ENCODE measurements at places on chromosomes 7 and 10.

DNA sequence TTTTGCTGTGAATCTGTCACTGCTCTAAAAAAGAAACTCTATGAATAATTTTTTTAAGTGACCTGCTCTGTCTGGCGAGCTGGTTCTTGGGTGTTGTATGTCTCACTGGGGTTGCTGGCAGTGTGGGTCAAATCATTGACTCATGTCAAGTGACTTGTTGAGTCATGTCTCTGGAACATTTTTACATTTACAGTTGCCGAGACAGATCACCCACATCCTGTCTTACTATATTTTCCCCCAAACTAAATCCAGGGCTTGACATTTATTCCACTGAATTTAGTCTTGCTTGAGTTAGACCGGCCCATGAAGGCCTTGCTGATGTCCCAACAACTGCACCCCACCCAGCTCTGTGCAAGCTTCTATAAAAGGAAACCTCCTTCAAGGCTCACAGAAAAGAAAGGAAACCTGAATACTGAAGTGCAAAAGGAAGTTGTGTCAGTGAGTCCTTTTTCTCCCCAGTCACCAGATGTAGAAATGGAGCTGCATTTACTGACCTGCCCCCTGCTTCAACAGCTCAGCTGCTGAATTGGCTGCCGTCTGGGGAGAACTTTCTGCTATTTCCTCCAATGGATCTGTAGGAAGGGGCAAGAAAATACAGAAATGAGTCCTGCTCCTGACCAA, 290.3 kb downstream of the TNS3 start:
- no peak for DNase-seq

- no peak for DNase-seq
These were observed 56.9 kb downstream of the NEUROG3 start for GRCh38 chr10:69516316-69516715.

- no peak for DNase-seq
These were observed 56.8 kb downstream of the ZNF438 start for GRCh38 chr10:30974773-30975415.

- no peak for DNase-seq
These were observed 5.3 kb downstream of the HOXA11 start for GRCh38 chr7:27179503-27180430.

DNA sequence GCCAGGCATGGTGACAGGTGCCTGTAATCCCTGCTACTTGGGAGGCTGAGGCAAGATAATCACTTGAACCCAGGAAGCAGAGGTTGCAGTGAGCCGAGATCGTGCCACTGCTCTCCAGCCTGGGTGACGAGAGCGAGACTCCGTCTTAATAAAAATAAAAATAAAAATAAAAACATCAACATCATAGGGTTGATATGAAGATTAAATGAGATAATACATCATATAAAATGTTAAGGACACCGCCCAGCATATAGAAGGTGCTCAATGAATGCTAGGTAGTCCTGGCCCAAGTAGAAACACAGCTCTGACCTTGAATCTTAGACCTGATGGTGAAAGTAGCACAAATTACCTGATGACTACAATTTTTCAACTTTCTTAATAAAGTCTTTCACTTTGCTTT, 74.0 kb downstream of the PAX2 start:
- DNase-seq = no peak

DNA sequence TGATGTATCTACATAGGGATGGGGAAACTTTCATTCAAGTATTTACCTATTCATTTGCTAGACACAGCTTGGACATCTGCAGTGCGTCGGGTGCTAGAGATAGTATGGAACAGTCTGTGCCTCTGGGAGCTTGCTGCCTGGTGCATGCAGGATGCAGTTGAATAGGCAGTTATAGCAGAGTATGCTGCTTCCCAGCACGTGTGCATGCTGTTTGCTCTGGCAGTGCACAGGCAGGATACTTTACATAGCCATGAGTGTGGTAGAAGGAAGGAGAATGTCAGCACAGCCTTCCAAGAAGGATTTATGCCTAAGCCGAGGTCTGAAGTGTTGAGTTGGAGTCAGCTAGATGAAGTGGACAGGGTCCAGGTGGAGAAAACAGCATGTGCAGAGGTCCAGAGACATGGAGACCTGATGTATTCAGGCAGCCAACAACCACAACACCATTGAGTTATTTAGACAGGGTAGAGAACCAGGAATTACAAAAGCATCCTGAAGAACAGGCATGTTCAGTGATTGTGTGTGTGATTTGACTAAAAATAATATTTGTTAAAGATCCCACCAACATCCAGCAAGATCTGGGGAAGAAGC, 8.1 kb downstream of the MAP3K8 start:
- no peak for DNase-seq

DNA sequence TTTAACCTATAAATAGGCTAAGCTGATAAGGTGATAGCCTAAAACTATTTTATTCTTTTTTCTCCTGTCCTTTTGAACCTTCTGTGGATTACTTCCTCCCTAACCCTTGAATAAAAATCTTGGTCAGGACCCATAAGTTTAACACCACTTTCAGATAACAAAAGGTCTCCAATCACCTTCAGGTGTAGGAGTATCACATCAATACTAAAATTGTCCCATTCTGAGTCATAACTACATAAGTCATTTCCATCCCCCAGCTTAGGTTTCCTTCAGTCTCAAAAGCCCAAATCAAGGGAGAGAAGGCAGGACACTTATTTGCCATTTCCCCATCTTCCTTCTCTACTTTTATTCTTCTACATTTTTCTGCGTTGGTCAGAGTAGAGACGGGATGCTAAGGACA, 56.9 kb upstream of the WNT16 start:
- DNase-seq = no peak

- no peak for DNase-seq
These were observed 49.1 kb upstream of the MSMB start for GRCh38 chr10:46094931-46095750.

- no peak for DNase-seq
These were observed 1189.4 kb upstream of the AUTS2 start for GRCh38 chr7:68408873-68409272.

DNA sequence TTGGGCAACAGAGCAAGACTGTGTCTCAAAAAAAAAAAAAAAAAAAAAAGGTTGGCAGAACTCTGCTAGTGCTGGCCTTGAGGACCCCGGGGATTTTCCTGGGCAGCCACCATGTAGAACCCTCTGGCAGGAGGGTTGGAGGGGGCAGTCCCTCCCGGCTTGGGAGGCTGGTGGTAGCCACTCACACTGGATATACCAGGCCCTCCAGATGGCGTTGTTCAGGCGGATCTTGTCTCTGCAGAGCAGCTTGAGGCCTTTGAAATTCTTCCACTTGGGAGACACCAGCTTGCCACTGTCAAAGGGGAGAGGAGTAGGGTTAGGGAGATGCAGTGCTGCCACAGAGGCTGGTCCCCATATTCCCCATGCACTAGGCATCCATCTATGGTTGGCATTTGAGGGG, 8.4 kb downstream of the MLXIPL start:
- DNase-seq = no peak

GRCh38 chr10:84293574-84294016, 34.8 kb upstream of the CCSER2 start:
- no peak for DNase-seq

DNA sequence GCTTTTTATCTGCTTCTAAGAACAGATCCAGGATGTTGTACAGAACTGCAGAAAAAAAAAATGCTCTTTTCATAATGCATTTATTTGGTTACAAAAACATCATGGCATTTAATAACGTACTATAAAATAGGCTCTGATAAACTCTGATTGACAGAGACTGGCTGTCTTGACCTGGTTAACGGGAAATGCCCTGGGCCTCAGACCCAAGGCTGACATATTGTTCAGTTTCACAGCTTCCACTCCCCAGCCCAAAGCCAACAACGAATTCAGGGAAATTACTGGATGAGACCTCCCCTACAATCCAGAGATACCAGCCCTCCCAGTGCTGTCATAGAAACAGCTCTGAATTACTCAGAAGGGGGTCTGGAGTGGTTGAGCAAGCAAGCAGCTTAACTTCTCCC, 260.1 kb downstream of the CREB5 start:
- DNase-seq = no peak

GRCh38 chr7:4748231-4748681, 27.2 kb upstream of the AP5Z1 start:
- no peak for DNase-seq

DNA sequence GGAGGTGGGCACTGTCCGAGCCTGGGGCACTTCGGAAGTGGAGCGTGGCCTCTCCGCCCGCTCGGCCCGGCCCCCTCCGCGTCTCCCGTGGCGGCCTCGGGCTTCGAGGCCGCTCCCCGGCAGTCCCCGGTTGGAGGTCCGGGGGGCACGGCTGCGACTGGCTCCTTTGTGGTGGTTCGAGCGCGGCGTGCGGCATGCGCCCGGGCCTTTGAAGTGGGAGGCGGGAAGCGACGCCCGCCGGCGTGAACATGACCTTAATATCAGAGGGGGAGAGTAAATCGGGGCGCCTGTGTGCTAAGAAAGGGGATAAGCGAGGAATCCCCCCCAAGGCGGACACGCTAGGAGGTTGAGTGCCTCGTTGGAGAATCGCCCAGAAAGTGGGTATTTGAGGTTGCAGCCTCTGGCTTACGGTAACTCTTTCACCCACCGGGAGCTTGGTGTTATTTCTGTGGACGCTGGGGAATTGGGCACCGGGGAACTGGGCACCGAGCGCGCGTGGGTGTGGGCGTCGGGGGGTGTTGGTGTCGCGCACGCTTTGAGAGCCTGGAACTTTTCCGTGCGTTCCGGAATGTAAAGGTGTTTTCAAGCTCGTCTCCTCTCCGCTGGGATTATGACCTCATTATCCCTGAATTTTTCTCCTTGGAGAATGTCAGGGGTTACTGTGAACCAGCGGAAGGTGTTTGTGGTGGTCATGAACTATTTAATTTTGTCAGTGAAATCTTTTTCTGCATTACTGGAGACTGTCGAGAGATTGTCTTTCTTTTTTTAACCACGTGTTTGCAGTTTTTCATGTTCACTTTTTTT, 660 bp downstream of the SUV39H2 start:
- DNase-seq = peak; percentile 30

GRCh38 chr7:36763132-36763816, 39.0 kb upstream of the AOAH start:
- DNase-seq = no peak

- DNase-seq = no peak
These were observed 13.4 kb downstream of the BUD31 start for GRCh38 chr7:99422186-99422585.

- DNase-seq = no peak
These were observed 10.3 kb upstream of the STK17A start for GRCh38 chr7:43572516-43573049.

DNA sequence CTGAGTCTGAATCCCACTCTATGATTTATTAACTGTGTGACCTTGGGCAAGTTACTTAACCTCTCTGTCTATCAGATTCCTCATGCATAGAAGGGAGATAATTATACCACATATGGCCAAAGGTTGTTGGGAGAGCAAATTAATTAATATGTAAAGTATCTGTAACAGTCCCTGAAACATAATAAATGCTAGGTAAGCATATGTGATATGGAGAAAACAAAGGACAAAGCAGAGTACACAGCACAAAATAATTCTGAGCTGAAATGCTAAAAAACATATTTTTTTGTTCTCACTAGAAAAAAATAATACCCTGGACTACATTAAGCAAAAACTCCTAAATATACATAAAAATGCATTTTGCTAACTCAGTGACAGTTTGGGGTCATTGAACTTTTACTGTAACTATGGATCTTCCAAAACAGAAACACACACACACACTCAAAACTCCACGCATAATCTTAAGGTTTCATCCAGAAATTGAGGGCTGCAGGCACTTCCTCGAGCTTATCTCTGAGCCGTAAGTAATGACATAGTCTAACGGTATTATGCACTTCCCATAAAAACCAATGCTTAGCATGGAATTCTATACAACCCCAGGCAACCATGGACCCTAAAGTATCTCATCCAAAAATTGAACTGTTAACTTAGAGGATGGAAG, 201.7 kb upstream of the PTN start:
- DNase-seq = no peak

DNA sequence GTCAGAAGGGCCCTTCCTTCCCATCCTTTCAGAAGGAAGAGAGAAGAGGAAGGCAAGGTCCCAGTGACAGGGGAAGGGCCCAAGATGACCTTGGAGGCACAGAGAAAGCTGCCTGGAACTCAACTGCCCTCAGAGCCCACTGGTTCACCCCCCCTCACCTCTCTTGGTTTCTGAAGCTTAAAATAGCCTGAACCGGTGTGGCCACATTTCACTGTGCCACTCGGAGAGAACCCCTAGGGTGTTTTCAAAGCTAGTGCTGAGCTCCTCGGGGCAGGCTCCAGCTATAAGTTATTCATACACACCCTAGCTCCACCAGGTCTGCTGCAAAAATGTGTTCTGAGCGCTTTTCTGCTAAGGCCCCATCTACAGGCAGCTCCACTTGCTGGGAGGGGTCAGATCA, 60.9 kb upstream of the ADRB1 start:
- no peak for DNase-seq

GRCh38 chr7:27901028-27901760, 161.2 kb downstream of the TAX1BP1 start:
- DNase-seq = no peak
